SW 1271 (cell line): ENCODE measurements at places on chromosomes 12 and 14.
A peak's percentile ranks its signal among the peaks of the same experiment; 100 is the strongest.

DNA sequence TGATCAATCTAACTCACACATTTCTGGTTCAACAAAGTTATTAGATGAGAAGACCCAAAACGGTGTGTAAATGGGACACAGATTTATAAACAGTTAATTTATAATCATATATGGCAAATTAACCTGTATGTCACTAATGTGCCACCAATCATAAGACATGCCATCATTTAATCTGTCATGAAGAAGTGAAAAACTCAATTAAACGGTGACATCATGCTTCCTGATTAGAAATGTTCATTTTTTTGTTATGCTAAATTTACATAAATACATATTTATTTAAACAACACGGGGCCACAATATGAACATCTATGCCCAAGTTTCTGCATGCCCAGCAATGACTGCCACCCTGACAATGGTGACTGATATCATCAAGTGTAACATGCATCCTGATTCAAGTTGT lies 164.1 kb upstream of the EEA1 start:
- DNase-seq: no peak

GRCh38 chr12:42923156-42923555 lies 333.6 kb upstream of the PRICKLE1 start:
- DNase-seq: no peak

GRCh38 chr14:37202812-37203211 lies 5.1 kb downstream of the MIPOL1 start:
- no peak for DNase-seq

GRCh38 chr14:64704143-64704742 lies at the start of gene PLEKHG3:
Gene PLEKHG3 (plus strand): TSS chr14:64704424. CDS start chr14:64727632, 23,208 bp downstream.
- DNase-seq: no peak

DNA sequence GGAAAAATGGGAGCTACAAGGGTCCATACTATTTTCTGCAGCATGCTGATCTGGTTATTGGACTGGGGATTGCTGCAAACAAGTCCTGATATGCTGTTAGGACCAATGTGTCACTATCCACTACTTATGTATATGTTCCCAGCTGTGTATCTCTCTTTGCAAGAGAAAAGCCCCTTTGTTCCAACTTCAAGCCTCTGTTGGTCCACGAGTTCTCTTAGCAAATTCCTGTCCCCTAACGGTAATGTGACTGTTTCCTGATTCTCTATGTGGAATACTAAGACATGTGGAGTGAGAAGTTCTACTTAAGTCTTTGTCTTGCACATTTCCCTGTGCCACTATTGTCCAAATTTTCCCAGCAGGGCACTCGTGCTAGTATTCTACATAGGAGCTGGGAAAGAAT lies 557.7 kb downstream of the FSCB start:
- no peak for DNase-seq

DNA sequence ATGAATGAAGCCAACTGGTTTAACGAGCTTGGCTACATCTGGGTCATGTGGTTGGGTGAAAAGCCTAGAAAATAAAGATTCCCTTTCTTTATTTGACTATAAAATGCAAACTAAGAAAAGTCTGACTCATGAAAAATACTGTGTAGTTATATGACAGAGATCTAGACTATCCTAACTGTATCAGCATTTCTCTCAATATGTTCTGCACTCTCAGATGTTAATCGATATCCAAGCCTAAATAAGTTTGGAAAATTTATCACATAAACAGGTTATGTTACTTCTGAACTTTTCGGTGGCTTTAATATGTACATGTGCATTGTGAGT lies 133.1 kb downstream of the DAAM1 start:
- no peak for DNase-seq

GRCh38 chr12:43277651-43278540 lies 274.1 kb downstream of the ADAMTS20 start:
- DNase-seq: no peak

- no peak for DNase-seq
Measured at GRCh38 chr12:2992724-2993123, 33.5 kb downstream of the TEAD4 start.

DNA sequence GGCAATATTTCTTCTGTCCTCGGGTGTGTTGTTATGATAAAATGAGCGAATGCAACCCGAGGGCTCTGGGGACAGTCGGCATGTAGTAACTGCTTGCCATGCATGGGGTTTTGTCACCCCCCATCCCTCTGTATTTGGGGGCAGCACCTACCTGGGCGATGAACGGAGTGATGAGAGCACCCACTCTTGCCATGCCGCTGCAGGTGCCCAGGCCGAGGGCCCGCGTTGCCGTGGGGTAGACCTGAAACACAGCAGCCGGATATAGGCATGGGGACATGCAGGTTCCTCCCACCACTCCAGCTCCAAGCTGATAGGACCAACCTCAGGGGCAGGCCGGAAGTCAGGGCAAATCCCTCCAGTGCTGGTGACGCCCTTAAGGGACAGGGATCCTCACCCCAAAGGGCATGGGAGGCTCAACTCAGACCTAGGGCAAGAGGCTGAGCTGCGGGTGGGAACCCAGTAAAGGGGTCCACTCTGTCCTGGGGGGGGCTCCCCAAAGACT lies 35.8 kb downstream of the DAO start:
- no peak for DNase-seq

GRCh38 chr12:82527165-82527780 lies 159.4 kb upstream of the TMTC2 start:
- no peak for DNase-seq

DNA sequence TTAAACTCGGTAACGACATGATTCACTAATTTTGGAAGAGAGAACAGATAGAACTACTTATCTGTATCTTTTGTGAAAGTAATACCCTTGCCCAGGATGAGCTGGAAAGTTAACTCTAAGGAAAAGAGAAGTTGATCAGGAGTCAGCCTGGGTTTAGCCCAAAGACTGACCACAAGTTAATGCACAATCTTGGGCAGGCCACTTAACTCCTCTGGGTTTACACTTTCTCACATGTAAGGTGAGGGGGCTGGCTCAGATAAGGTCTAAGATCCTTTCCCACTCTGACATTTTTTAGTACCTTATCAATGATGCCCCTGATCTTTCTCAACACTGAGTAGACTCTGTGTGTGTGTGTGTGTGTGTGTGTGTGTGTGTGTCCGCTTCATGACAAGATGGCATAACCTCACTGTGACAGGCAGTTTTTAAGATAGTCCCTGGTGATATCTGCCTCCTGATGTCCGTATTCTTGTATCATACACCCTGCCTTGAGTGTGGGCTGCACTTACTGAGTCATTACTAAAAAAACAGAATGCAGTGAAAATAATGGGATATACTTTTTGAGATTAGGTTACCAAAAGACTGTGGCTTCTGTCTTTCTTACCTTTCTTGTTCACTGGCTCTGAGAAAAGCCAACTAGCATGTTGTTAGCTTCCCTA lies 56.2 kb upstream of the CCDC198 start:
- DNase-seq: no peak

- no peak for DNase-seq
Measured at GRCh38 chr12:110543252-110543959, 39.7 kb downstream of the PPTC7 start.

DNA sequence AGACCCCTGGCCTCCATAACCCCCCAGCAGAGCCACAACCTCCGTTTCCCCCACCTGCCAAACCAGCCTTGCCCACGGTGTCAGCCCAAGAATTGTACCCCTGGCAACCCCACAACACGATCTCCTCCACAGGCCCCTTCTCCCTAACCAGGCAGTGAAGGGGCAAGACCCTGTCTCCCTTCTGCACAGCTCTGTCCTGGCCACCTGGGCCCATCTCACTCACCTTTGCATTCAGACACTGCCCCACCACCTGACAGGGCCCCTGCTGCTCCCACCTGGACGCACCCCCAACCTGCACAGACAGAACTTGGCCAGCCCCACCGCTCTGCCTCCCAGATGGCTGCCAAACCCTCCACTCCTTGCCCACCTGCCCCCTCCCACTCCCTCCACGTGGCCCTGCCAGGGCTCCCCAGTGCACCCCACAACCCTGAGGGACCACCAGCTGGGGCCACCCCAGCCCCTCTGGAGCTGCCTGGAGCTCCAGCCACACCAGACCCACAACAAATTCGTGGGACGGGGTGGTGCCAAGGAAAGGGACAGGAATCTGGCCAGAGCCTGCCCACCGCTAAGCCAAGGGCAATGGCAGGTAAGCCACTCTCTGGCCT lies 11.8 kb downstream of the AHNAK2 start:
- DNase-seq: no peak

DNA sequence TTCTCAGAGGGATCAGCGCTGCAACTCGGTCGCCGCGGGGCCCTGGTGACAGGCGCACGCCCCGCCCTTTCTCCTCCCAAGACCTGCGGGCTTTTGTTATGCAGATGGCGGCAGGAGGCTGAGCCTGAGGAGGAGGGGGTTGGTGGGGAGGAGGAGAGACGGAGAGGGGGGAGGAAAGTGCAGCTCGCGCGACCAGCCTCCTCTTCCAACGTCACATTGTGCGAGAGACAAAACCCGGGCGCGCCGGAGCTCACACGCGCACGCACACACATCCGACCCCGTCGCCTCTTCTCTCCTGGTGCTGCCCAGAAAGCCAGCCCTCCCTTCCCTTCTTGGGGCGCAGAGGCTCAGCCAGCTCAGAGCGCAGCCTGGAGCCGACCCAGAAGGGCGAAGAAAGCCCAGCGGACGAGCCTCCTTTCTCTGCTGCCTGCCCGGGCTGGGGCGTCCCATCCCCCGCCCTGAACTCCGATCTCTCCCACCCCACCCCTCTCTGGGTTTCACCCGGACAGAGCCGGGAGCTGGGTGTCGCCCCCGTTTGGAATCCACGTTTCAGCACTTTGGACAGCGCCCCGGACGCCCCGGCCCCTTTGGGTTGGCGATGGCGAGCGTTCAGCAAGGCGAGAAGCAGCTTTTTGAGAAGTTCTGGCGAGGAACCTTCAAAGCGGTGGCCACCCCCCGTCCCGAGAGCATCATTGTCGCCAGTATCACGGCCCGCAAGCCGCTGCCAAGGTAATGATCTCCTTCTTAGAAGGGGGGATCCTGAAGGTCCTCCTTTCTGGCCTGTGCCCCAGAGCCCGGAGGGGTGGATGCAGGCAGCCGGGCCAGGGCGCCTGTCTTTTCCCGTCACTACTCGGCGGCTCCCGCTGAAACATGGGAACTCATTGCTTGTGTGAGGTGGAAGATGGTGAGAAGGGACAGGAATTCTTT lies at the start of gene SRRM4:
Gene SRRM4 (plus strand): TSS at position 257 of the 927 bp plus-strand sequence. CDS start 342 bp downstream, at position 599.
- no peak for DNase-seq

DNA sequence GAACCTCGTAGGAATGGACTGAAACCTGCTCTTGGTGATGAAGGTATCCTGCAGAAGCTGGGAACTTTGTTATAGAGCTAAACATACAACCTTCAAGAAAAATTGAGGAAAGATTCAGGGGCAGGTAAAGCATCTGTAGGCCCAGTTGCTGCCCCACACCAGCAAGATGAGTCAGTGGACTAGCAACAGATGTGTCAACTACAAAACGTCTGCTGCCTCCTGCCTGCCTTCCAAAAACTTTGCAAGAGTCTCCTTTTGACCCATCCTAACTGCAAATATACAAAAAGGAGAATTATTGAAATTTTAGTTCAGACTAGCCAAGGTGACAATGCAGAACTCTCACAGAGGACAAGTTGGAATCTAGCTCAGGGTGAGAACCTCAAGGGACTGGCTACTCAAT lies 60.9 kb upstream of the TMTC1 start:
- no peak for DNase-seq

GRCh38 chr12:116276652-116277466 lies 634 bp downstream of the MED13L start:
- DNase-seq: peak; percentile 34

- no peak for DNase-seq
Measured at GRCh38 chr12:56877195-56878009, 56.8 kb downstream of the SDR9C7 start.

GRCh38 chr14:46034305-46034704 lies 617.3 kb downstream of the RPL10L start:
- DNase-seq: no peak

DNA sequence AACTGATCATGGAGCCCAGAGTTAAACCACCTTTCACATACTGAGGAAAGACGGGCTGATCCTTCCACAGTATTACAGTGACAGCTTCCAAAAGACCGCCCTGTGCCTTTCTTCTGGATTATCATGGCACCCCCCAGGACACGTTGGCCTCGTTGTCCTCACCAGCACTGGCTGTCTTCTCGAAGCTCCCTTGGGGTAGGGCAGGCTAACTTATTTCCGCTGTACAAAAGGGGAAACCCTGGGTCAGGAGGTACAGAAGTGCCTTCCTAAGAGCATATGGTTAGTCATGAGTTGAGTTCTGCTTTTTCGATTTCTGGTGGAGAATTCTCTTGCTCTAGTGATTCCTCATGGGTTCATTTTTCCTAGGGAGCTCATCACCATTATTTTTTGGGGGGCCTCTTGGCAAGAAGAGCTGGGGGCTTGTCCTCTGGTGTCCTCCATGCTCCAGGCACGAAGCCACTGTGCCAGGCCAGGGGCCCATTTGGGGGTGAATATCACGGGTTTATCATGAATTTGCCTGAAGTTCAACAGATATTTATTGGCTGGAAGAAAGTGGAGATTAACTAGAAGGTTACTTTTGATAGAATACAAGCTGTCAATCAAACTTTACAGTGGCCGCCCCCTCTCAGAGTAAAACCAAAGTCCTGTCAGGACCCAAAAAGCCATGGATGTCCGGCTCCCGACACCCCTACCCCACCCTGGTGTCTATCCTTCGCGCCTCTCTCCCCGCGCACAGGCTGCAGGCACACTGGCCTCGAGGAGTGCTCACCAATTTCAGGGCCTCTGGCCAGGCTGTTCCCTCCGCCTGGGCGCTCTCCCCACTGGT lies 8.8 kb upstream of the TRAF3 start:
- no peak for DNase-seq

DNA sequence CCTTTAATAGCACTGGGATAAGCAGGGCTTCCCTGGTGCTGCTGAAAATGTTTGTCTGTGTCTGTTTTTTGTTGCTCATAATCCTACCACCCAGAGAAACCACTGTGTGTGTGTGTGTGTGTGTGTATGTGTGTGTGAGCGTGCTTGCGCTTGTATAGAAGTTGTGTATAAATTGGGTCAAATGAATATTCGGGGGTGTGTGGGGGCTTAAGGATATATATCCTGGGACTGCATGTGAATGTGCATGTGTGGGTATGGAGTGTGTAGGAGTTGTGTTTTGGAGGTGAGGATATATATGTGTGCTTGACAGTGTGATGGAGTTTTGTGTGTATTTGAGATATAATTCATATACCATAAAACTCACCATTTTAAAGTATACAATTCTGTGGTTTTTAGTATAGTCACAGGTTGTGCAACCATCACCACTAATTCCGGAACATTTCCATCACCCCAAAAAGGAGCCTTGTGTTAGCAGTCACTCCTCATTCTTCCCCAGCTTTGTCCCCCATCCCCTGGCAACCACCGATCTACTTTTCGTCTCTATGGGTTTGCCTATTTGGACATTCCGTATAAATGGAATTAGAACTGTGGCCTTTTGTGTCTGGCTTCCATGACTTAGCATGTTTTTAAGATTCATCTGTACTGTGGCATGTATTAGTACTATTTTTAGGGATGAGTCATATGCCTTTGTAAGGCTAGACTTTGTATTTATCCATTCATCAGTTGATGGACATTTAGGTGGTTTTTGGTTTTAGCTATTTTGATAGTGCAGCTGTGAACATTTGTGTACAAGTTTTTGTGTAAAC lies 25.6 kb downstream of the TCTN1 start:
- DNase-seq: no peak
